ENCODE measurements at places on chromosomes 7 and 10. TPM values are rescaled to one million over a fixed set of nuclear protein-coding genes. Genes with fewer than 3 reads are reported as not detected.

Gene PIK3AP1
- 17.7 TPM for total RNA-seq

Gene FUOM
- total RNA-seq, result 19.0 TPM

Gene HERPUD2
- 25.9 TPM for total RNA-seq

Gene TMEM139
- 3.7 TPM for total RNA-seq

Gene C10orf53
- total RNA-seq, result not detected

Gene ATOH7
- not detected for total RNA-seq

Gene SFMBT2
- 12.0 TPM for total RNA-seq

Gene C10orf71
- total RNA-seq, result not detected

Gene TIAL1
- total RNA-seq, result 97.6 TPM

Gene CYP2C19
- 0.19 TPM for total RNA-seq

Gene PTF1A
- not detected for total RNA-seq

- no peak for DNase-seq
These were observed 1.0 kb upstream of the LRRN3 start for GRCh38 chr7:111089822-111090426.

- no peak for DNase-seq
These were observed 91.6 kb downstream of the MICALL2 start for GRCh38 chr7:1367501-1368183.

GRCh38 chr10:59708816-59709394, 745 bp downstream of the SLC16A9 start:
- no peak for DNase-seq

GRCh38 chr10:96695975-96696634, 24.2 kb downstream of the PIK3AP1 start:
- no peak for DNase-seq

GRCh38 chr10:119769886-119770285, 44.0 kb downstream of the INPP5F start:
- DNase-seq, result no peak

GRCh38 chr10:22280078-22280477, 36.1 kb upstream of the COMMD3 start:
- no peak for DNase-seq

DNA sequence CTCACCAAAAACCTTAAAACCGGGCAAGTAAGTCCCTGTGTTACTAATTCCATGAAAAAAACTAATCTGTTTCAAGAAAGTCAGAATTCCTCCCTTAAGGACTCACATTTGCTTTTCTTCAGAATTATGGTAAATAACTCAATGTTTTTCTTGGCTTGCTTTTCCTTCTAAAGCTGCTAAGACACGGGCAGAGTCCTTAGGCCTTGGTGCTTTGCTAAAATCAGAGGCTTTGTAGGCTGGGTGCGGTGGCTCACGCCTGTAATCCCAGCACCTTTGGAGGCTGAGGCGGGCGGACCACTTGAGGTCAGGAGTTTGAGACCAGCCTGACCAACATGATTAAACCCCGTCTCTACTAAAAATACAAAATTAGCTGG, 32.0 kb downstream of the GNA12 start:
- DNase-seq, result no peak

- DNase-seq, result no peak
These were observed 37.1 kb upstream of the DKK1 start for GRCh38 chr10:52276986-52277385.

GRCh38 chr7:158741294-158741666, 36.7 kb upstream of the NCAPG2 start:
- no peak for DNase-seq

DNA sequence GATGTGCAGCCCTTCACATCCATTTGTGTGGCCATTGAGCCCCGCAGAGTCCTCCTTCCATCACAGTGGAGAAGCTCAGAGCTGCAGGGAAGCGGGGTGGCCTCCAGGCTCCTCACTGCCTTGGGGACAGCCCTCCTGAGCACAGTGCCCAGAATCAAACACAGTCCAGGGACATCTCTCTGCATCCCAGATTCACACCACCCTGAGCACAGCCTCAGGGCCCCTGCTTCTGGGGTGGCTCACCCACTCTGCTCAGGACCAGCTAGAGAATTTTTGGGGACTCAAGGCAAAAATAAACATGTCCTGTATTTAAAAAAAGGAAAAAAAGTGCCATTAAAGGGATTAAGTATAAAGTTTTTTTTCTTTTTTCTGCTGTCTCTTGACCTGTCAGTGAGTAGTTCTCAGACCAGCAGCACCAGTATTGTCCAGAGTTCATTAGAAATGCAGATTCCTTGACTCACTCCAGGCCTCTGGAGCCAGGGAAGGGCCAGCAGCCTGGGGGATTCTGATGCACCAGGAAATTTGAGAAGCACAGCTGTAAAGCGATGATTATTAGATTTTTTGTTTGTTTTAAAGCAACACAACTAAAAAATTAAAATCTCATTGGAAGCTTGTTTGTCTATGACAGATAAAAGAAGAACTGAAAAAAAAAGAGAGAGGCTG, 61.6 kb downstream of the ARHGAP22 start:
- no peak for DNase-seq

DNA sequence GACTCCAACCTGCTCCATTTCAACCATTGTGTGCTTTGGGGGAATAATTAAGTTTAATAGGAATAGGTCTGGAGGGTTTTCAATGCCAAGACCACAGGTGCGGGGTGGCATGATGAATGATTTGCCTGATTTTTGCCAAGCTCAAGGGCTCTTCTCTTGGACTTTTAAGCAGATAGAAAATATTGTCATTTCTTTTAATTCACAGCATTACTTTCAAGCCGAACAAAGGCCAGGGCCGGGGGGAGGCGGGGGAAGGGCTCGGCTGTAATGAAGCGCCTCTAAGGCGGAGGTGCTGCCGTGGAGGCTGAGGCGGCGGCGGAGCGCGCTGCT, 6.5 kb downstream of the PTF1A start:
- DNase-seq, result no peak

DNA sequence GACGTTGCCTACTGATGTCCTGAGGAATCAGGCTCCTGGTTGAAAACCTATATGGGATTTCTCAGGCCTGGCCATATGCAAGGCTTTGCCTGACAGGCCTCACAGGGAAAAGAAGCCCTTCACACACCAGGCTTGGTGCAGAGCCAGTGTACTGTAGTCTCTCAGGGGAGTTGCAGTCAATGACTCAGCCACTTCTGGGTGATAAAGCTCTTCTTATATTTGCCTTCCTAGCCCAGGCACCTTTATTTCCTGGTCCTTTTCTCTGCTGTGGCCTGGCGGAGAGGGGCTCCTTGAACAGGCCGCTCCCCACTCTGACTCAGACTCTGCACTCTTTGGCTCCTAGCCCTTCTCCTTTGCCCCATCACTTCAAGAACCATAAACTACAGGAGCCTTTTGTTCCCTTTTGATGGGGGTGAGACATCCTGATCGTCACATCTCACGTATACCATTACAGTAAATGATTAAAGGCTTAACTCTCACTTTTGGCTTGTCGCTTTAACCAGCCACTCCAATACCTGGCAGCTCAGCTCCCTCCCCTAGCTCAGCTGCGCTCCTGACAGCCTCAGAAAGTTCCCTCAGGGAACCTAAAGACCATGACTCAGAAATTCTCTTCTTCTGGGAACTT, 33.5 kb downstream of the DPY19L1 start:
- no peak for DNase-seq

GRCh38 chr7:43303740-43304241, 191.3 kb downstream of the HECW1 start:
- DNase-seq, result no peak

GRCh38 chr7:41874201-41874785, 171.4 kb upstream of the INHBA start:
- DNase-seq, result no peak

GRCh38 chr7:18497800-18498199, 2.3 kb downstream of the HDAC9 start:
- DNase-seq, result no peak

DNA sequence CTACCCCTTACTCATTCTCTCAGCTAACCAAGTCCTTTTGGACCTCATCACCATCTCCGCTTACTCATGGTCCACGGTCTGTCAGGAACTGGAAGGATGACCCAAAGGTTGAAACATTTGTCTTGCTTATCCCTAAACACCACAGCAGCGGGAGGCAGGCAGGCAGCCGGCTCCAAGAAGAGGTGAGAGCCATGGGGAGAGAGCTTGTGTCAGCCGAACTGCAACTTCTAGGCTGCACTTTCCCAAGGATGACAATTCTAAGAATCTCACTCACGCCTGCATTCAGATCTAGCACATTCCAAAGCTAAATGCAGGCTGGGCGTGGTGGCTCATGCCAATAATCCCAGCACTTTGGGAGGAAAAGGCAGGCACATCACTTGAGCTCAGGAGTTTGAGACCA, 86.0 kb downstream of the SPDYE5 start:
- no peak for DNase-seq
